ENCODE measurements at places on chromosomes 11 and 22.

GRCh38 chr22:28710576-28711191 is 30.9 kb downstream of the CHEK2 start:
- no peak for DNase-seq

DNA sequence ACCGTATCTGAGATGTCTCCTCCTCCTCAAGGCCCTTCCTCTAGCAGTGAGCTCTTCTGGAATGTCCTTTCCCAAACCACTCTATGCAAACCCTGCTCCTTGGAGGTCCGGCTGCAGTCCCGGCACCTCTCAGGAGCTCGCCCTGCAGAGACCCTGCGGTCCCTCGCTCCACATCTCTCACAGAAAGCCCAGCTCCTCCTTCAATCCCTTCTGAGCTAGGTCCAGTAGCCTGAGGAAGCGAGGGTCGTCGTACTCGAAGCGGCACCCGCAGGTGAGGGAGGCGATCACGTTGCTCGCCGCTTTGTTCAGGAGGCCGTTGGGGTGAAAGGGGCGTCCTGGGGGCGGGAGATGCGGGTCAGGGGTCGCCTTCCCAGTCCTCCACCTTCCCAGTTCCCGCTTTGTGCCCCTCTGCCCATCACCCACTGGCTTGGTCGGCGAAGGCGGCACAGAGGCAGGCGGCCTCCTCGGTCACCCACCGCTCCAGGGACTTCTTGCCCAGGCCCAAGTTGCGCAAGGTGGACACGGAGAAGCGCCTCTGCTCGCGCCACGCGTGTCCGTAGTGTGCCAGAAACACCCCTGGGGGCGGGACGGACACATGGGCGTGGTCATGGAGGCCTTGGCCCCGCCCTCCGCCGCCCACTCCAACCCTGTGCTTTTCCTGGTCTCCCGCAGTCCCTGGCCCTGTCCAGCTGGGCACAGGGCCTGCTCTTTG is 21.5 kb upstream of the CYP2D6 start:
- no peak for DNase-seq

- DNase-seq, result no peak
These were observed 7.7 kb downstream of the CD44 start for GRCh38 chr11:35146711-35147110.

DNA sequence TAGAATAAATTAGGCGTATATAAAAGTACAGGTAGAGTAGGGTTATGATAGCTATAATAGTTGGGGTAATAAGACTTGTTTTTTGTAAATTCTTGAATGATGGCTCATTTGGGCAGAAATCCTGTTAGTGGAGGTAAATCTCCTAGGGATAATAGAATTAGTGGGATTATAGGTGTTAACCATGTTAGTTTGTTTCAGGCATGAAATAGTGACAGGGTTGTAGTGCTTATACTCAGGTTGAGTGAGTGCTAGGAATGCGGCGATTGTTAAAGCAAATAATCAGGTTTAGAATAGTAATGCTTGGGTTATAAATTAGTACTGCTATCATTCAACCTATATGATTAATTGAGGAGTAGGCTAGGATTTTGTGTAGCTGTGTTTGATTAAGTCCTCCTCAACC is 297.1 kb downstream of the DYNC2H1 start:
- no peak for DNase-seq

DNA sequence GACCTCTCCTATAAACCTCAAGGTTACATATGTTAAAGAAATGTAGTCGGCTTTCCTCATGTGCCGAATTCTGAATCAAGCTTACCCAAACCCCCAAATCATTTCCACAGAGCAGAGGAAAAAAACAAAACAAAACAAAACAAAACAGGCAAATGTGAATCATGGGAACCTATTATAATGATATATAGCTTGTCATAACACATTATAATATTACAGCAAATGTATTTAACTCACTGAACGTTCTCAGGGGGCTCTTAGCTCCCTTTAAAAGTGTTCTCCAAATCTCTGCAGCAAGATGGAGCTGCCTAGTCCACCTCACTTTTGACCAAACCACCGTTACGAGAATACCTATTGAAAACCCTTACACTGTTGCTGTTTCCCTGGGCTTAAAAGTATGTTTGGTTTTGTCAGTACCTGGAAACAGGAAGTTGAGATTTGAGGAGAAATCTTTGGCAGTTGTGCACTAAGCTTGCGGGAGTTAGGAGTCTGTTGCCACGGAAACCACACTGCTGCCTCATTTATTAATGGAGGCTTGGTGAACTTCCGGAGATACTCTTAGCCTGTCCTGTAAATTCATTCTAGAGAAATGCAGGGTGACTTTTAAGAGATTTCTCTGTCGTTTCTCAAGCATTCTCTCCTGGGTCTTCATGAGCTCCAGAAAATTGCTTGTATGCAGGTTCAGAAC is 167.0 kb upstream of the RASSF10 start:
- no peak for DNase-seq

- DNase-seq, result no peak
These were observed 24.1 kb downstream of the OR10D3 start for GRCh38 chr11:124207102-124207792.

GRCh38 chr11:34976496-34977088 is 60.2 kb downstream of the PDHX start:
- no peak for DNase-seq

DNA sequence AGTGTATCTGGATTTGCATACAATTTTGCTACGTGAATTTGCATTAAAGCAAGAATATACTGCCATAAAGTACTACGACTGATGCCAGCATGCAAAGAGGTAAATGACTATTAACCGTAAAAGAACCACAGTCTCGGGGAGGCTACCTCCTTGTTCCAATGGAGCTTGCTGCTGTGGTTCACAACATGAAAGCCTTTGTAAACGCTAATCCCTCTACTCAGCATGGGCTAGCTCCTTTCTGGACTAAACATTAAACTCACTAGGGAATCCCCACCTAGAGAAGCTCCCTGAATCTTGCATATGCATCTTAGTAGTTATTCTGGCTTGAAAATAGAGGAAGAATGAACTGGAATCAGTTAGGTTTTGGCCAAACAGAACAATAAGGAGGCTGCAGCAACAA is 60.5 kb upstream of the ARHGAP32 start:
- no peak for DNase-seq
